ENCODE measurements at places on chromosomes 12 and 14.

- no peak for DNase-seq
These were observed 183.0 kb downstream of the ERC1 start for GRCh38 chr12:1173781-1174617.

GRCh38 chr12:47222520-47223030 is 142.8 kb upstream of the AMIGO2 start:
- no peak for DNase-seq

GRCh38 chr12:110561471-110562201 is 21.5 kb downstream of the PPTC7 start:
- DNase-seq: no peak

- no peak for DNase-seq
These were observed 32.5 kb upstream of the EMP1 start for GRCh38 chr12:13163868-13164635.

GRCh38 chr12:121970581-121971300 is 50.9 kb upstream of the BCL7A start:
- DNase-seq: no peak

DNA sequence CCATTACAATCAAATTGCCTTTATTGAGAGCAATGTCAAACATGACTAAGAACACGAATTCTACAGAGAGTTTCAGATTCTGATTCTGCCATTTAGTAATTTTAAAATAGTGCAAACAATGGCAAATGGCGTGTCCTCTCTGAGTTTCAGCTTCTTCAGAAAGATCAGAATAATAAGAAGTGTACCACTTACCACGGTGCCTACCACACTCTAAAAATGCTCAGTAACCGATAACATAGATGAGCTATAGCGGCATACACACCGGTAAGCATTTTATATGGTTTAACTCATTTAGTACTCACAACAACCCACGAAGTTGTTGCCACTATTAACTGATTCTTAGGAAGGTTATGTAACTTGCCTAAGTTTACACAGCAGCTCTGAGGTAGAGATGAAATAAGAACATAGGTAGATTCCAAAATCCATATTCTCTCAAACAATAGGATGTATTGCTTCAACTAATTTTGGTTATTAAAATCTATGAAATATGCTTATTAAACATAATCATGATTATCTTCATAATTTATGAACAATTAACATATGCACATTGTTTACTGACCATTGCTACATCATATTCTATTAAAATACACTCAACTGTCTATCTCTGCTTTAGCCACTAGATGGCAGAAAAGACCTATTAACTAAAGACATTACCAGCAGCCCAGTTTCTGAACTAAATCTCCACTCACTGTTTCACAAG is 38.3 kb downstream of the SLC6A15 start:
- peak; percentile 5 for DNase-seq

DNA sequence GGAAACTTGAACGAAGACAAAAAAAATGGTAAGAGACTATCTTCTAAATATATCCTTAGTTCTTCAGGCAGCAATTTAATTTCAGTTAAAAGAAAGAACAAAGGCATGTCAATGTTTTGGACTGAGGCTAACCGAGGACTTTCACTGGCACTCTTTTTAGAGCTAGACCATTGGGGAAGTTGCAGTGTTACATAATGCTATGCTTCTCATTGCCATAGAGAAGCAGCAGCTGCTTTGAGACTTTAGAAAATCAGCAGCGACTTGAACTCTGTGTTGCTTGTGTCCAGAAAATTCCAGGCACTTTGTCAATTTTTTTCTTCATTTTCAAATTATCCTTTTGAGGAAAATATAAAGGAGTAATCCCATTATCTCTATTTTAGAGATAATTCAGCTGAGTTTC is 964.2 kb downstream of the NRXN3 start:
- DNase-seq: no peak

DNA sequence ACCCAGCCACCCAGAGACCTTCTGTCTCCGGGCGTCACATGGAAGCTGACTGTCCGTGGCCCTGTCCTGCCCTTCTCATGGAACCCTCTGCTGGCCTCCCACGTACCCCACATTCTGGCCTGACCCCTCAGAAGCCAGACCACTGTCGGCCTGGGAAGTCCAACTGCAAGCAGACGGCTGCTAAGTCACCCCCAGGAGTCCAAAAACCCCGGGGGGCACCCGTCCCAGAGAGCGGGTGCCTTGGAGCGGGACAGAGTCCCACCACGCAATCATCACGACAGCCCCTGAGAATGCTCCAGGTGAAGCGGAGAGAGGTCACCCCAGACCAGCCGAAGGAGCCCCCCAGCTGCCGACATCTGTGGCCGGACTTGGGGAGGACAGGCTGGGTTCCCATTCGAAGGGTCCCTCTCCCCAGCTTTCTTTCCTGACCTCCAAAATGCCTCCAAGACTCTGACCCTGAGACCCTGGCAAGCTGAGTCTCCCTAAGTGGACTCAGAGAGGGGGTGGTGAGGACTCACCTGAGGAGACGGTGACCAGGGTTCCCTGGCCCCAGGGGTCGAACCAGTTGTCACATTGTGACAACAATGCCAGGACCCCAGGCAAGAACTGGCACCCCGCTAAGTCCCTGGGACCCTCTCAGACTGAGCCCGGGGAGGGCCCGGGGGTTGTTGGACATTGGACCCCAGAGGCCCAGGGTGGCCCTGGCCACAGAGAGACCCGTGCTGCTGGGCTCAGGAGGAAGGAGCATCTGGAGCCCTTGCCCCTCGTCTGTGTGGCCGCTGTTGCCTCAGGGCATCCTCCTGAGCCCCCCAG is 337.1 kb downstream of the TMEM121 start:
- DNase-seq: no peak

DNA sequence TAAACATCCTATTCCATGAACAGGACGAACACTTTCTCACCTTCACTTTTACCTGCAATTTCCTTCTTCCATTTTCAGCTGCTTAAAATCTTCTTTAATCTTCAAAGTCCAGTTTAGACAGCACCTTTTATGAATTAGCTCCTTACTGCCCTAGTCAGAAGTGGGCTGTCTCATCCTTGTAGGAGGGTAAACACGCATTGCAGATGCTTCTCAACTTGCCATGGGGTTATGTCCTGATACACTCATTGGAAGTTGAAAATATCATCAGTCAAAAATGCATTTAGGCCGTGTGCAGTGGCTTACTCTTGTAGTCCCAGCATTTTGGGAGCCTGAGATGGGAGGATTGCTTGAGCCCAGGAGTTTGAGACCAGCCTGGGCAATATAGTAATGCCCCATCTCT is 35.2 kb downstream of the HMGA2 start:
- no peak for DNase-seq

DNA sequence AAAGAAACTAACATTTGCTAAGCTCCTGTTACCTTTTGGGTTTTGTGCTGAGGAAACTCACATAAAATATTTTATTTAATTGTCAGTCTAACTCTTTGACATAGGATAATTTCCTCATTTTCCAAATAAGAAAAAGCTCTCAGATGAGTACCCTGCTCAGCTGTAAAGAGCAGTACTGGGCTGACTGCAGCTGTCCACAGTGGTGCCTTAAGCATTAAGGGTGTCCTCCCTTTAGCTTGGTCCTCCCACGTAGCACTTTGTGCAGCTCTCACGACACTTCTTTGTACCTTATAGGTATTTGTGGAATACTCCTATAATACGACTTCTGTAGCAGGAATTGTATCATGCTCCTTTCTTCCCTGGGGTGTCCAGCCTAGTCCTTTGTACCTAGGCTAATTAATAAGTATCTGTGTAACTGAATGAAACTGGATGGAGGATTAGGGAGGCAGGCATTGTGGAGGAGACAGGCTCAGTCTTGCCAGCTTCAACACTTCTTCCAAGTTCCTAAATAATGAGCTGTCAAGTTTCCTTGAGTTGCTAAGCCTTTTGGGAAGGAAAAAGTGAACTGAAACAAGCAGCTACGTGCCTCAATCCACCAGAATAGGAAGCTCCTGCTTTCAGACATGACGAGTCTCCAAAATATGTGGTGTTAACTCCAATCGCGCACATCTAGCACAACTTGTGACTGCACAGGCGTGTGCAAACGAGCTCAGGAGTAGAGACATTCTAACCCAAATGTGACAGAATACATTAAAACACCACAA is 123.0 kb downstream of the SLC38A4 start:
- DNase-seq: no peak

DNA sequence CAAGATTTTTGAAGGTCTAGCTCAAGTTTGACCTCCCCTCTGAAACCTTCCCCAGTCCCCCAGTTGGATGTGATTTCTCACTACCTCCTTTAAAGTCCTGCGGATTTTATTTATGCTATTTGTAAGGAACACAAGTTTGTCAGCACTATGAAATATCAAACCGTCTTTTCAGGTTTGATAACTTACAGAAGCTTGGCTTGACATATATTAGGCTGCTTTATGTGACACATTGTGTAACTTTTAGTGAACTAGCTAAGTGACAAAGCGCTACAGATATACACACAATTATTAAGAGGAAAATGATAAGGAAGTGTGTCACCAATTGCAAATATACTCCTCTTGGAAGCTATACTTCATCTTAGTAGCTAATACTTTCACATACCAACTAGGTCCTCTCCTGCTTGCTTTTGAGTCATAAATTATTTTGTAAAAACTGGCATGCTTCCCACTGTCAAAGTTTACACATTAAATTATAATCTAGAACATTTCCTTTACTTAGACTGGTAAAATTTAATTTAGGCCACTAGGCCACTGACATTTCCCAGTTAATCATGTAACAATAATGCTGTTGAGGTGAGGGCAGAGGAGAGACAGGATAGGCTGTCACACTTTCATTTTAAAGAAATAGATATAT is 149.5 kb downstream of the TMTC3 start:
- DNase-seq: no peak

GRCh38 chr12:94172031-94172430 is 23.7 kb downstream of the PLXNC1 start:
- DNase-seq: no peak

- no peak for DNase-seq
These were observed 10.0 kb upstream of the CDCA4 start for GRCh38 chr14:105030836-105031396.

DNA sequence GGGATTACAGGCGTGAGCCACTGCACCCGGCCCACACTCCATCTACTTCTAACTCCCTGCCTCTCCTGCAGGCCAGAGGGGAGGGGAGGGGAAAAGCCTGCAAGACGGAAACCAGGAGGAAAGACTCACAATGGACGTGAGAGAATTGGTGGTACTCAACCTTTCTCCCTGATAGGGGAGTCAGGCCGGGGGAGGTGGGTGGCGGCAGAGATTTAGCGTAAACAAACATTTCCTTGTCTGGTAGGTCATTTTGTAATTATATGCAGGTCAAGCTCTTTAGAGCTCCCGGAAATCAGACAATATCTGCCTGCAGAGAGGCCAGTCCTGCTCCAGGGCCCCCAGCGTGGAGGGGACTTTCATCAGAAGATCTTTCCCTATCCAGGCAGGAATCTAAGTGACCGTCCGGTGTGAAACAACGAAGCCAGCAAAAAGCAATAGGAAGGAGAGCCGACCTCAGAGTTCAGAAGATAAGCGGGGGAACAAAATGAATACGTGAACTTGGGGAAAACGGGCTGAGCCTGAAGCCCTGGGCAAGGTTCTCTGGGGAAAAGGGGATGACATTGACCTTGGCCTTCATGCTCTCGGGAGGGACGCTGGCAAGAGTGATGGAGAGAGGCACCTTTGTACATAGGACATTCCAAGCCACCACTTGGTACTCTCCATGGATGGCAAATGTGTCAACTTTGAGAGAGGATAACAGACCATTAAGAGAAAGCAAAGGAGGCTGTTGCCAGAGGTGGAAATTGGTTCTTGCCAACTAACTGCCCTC is 62.3 kb downstream of the SPRING1 start:
- DNase-seq: no peak

DNA sequence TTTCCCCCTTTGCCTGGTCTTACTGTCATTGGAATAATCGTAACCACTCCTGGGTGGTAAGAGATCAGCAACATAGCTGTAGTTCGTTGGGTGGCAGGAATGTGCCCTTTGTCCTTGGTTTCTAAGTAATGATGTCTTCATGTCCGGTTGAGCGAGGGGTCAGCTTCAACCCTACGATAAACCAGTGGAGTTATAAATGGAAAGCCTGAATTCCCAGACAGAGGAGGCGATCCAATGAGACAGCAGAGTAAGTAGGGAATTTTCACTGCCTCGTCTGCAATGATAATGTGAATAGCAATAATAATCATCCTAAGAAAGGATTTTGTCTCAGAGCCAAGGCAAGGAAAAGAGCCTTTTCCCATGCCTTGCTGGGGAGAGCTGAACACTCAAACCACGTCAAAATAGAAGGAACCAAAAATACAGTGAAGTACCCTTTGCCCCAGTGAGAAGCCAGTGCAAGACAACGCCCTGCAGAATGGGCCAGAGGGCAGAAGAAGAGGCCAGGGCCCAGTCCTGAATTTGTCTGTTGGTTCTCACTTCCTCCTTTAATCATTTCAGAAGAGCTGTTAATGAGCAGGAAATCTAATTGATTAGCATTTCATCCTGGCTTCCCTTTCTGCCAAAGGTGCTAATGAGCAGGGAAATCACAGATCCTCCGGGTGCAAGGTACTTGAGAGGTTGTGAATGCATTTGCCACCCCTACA is 330.7 kb downstream of the CACNA1C start:
- DNase-seq: no peak

- no peak for DNase-seq
These were observed 55.7 kb upstream of the PTGR2 start for GRCh38 chr14:73795974-73796373.

DNA sequence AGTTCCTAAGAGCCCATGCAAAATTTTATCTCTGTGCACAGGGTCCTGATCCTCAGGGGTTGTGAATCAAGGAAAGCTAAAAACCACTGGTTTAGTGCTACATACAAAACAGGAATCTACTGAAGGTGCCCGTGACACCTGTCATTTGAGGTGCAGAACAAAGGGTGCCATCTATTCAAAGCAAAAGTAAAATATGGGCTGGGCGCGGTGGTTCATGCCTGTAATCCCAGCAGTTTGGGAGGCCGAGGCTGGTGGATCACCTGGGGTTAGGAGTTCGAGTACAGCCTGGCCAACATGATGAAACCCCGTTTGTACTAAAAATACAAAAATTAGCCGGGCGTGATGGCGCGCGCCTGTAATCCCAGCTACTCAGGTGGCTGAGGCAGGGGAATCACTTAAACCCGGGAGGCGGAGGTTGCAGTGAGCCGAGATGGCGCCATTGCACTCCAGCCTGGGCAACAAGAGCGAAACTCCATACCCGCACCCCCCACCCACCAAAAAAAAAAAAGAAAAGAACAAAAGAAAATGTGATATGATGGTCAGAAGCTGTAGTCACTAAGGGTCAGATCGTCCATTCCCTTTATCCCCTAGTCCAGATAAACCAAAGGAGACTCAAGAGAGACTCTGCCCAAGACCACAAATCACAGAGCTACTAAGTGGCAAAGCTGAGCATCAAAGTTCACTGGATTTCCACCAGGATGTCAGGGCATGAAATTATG is 3.4 kb downstream of the PPTC7 start:
- no peak for DNase-seq

DNA sequence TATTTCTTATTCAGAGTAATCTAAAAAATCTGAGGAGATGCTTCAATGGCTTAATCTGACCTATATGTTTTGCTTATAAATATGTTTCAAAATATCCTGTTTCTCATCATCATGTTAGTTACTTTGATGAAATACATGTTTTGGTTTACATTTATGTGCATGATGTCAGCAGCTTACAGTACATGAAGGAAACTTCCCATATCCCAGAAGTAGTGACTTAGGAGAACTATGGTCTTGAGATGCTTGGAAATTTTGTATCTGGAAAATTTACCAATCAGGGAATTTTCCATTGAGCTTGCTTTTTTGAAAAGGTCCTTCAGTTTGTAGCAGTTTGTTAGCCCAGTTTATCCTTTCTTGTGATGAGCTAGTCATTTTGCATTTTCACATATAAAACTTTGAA is 73.3 kb downstream of the RASSF8 start:
- no peak for DNase-seq

- DNase-seq: no peak
These were observed 54.1 kb downstream of the GRIP1 start for GRCh38 chr12:66624806-66625205.

All from AG04449 (cell line).